ENCODE measurements at places on chromosomes 3 and 15.
A peak's percentile ranks its signal among the peaks of the same experiment; 100 is the strongest.

- peak; percentile 20 for DNase-seq
Measured at GRCh38 chr3:53555068-53555588, 60.7 kb downstream of the CACNA1D start.

DNA sequence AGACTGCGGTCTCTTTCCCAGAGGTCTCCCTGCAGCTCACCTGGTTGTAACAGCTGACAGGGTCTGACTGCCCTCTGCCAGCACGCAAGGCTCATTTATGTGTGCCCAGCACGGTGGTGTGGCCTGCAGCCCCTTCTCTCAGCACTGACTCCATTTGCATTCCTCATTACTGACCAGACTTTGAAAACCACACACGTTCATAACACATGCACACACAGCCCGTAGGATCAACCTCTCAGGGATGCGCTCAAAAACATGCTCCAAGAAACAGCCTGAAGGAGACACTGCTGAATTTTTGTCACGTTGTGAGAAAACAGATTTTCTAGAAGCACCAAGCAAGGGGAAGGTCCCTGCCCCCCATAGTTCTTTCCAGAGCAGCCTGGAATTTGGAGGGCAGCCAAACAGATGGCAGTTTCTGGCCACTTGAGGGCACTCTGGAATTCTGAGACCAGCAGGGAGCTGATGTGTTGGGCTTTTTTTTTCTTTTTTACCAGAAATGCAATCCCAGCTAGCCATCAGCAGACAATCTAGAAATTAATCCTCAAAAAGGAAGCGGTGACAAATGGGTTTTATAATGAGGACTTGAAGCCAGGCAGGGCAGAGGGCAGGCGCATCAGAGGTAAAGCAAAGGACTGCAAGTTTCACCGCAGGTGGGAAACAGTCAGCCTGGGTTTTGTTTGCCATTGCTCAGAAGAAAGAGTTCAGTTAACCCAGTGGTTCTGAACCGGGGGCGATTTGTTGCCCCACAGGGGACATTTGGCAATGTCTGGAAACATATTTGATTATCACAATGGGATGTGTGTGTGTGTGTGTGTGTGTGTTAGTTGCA, 170.5 kb upstream of the PROK2 start:
- DNase-seq, result peak; percentile 19

DNA sequence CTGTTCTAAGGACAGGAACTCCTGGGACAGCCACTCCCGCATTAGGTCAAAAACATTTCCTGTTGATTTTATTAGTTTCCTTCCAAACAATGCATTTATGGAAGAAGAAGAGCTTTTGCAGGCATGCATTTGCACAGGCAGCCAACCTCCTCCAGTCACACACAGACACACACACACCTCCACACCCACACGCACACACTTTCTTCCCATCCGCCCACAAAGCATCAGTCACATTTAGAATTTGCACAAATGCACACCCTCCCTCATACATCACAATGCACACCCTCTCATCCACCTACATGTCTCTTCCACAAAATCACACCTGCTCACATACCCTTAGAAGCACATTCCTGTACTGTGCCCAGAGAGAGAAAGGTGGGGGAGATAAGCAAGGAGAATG, 4.1 kb upstream of the TYRO3 start:
- no peak for DNase-seq

DNA sequence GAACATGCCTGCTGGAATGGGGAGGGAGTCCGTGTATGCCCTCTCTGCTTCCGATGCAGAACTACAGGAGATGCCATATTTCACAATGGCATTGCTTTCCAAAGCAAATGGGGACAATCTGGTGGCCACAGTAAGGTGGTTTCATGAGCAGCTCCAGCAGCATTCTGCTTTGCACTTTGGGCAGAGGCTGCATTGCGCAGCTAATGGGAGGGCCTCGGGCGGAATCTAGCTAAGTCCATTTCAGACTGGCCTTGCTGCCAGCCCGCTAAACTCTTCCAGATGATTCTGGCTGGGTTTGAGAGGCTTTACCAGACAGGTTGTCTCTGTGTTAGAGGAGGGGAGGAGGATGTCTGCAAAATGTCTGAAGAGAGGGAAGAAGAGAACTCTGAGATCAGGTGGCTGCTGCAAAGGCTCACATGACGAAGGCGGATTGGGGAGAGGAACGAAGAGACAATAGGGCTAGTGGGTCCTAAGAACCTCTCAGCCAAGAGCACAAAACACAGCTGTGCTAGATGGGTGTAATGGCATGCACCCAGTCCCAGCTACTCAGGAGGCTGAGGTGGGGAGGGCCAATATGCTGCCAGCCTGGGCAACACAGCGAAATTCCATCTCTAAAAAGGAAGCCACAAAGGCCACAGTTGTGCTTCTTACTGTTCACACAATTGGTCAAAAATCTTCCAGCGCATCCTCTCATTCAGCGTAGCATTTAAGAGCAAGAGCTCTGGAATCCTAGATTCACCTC, 63.7 kb downstream of the BDH1 start:
- DNase-seq, result no peak

- DNase-seq, result no peak
Measured at GRCh38 chr3:184765047-184765729, 46.8 kb upstream of the VPS8 start.

DNA sequence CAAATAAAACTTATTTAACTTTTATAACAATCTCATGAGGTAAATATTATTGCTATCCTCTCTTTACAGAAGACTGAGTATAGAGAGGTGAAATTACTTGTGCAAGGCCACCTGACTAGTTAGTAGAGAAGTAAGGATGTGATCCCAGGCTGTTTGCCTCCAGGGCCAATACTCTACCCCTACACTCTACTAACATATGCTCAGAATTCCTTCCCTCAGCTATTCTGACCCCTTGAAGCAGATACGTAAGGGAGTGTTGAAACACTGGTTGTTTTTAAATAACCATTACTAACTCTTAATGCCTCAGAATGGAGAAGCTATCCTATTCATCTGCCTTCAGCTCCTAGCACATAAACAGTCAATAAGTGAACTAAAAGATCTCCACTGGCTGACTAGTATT, 24.1 kb downstream of the CSTA start:
- DNase-seq, result no peak

DNA sequence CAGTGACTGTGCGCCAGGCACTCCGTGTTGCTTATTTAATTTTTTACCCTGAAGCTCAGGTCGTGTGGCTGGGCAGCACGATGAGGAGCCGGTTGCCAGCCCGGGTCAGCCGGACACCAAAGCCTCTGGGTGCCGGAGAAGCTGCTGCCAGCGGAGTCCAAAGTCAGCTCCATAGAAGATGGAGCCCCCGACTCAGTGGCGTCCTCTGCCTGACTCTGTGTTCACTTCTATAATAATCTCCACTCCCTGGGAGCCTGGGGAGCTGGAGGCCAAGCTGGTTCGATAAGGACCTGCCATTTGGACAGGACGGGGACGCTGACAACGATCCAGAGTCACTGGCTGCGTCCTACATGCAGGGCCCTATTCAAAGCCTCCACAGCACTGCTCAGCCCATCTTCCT, 78.6 kb downstream of the VGLL4 start:
- DNase-seq, result no peak
